ACHN (cell line): ENCODE measurements at places on chromosomes 13 and 19.

DNA sequence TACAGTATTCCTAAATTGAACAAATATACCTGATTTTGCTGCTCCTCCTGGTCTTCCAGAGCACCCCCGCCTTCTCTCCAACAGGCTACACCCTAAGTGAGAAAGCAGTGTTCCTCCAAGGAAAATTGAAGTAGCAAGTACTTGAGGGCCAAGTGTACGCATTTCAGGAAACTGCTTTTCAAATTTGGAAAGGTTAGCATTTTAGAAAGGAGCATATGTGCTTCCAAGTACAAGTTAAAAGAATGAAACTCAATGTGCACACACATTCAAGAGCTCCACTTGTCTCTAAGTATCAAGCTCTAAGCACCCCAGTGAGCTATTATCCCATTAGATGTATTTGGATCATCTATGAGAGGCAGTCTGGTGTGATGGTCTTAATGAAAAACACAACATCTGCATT is 25.8 kb downstream of the LHFPL6 start:
- no peak for DNase-seq

DNA sequence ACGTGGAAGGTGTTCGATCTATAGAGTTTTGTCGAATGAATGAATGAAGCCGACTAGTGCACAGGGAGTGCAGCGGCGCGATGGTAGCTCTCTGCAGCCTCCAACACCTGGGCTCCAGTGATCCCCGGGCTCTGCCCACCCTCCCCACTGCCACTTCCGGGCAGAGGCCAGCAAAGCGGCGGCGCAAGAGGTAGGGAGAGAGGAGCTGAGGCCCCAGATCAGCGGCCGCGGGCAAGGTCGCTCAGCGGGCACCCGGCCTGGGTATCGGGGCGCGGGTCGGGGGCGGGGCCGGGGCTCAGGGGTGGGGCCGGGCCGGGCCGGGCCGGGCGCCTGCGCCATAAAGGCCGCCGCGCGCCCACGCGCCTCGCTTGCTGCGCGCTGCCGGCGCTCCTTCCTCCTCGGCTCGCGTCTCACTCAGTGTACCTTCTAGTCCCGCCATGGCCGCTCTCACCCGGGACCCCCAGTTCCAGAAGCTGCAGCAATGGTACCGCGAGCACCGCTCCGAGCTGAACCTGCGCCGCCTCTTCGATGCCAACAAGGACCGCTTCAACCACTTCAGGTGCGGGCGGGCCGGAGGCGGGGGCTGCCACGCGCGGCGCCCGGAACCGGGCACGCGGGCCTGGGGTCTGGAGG is at the start of gene GPI:
GPI (plus strand) TSS at position 367 of the 633 bp plus-strand sequence; CDS start at position 438, 71 bp downstream.
- peak; percentile 55 for DNase-seq

- no peak for DNase-seq
These were observed 145.7 kb downstream of the COL4A1 start for GRCh38 chr13:110161112-110161882.

- no peak for DNase-seq
These were observed 1657.5 kb downstream of the SLITRK1 start for GRCh38 chr13:82224806-82225205.

- DNase-seq: no peak
These were observed 63.7 kb upstream of the TMTC4 start for GRCh38 chr13:100738176-100738855.

DNA sequence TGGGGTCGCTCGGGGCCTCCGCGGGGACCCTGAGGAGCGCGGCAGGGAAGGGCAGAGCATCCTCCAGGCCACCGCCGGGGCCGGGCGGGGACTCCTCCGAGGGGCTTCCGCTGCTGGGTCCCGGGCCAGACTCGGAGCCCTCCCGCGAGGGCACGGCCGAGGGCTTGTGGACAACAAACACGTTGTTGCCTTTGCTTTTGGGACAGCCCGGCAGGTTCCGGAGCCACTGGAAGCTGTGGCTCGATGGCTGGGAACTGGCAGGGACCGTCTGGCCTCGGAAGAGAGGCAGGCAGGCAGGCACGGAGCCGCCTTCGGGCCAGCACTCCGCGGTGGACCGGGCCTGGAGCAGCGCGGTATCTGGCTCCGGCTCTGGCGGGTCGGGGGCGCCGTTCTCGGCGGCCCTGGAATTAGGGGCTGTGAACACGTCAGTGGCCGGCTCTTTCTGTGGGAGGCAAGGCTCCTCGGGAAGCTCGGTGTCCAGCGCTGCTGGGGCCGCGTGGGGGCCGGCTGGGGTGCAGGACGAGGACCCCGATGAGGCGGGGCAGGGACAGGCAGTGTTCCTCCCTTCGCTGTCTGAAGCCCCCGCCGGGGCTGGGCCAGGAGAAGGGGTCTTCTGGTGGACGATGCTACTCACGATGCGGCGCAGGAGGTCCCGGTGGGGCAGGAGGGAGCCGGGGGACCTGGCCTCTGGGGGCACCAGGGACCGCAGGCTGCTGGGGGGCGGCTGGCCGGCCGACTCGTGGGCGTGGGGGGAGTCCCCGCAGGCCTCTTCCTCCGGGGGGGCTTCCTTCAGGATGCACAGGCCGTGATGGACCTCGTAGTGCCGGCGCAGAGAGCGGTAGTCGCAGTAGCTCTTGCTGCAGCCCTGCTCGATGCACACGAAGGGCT is 27.6 kb downstream of the ZNF541 start:
- no peak for DNase-seq

GRCh38 chr19:48480558-48481500 is 11.7 kb downstream of the CYTH2 start:
- DNase-seq: no peak

- no peak for DNase-seq
These were observed 7.1 kb upstream of the S1PR2 start for GRCh38 chr19:10238172-10238783.

DNA sequence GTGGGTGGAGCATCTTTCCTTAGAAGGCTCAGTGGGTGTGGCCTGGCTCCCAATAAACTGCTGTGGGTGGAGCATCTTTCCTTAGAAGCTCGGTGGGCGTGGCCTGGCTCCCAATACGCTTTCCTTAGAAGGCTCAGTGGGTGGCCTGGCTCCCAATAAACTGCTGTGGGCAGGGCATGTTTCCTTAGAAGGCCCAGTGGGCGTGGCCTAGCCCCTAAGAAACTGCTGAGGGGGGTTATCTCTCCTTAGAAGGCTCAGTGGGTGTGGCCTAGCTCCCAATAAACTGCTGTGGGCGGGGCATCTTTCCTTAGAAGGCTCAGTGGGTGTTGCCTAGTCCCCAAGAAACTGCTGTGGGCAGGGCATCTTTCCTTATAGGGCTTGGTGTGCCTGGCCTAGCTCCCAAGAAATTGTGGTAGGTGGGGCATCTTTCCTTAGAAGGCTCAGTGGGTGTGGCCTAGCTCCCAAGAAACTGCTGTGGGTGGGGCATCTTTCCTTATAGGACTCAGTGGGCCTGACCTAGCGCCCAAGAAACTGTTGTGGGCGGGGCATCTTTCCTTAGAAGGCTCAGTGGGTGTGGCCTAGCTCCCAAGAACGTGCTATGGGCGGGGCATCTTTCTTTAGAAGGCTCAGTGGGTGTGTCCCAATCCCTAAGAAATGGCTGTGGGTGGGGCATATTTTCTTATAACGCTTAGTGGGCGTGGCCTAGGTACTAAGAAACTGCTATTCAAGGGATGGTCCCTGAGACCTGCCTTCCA is 10.3 kb downstream of the HSH2D start:
- DNase-seq: no peak

- DNase-seq: no peak
These were observed 1011.0 kb upstream of the MIR17HG start for GRCh38 chr13:90336507-90336906.

DNA sequence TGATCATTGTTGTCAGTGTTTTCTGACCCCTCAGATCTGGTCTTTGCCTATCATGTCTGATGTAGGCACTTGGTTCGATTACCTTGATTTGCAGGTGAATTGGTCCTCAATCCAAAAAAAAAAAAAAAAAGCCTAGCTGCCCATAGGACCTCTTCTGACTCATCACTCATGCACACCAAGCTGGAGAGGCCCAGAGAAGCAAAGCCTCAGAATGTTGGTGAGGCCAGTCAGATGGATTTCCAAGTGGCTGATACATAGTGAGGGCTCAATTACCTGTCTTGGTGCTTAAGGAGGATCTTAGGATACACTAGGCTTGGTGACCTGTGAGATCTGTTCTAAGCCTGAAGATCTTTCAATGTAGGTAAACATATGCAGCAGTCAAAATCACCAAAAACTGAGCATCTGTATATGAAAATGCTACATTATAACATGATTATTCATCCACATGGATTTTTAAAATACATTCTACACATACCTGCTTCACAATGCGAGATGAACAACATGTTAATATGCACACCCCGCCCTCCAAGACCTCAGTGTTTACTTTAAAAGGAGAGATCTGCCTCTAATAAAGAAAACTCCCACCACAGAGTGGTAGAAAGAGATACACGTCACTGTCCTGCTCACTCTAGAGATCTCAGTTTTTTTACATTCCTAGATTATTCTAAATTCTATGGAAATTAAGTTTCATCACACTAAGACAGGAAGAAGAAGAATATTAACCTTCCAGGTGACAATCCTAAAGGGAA is 79.9 kb upstream of the RAP2A start:
- no peak for DNase-seq

DNA sequence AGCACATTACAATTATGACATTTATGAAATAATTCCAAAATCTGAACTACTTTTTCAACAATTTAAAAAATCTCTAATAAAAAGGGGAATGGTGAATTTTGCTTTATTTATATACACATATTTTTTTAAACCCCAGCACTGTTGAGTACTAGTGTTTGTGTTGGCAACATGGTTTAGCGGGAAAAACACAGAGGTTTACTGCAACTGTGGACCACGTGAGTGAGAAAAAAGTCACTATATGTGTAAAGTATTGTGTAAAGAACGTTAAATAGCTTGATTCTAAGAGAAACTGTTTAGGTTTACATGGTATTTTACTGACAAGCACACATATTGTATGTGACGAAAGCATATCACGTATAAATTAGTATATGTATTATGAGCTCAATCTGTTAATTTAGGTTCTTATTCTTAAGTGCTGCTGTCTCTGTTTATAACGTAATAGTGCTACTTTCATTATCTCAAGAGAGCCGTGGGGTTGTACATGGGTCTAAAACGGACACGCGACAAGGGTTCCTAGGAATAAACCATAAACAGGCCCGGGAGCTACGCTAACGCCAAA is 617 bp downstream of the SKA3 start:
- peak; percentile 39 for DNase-seq

DNA sequence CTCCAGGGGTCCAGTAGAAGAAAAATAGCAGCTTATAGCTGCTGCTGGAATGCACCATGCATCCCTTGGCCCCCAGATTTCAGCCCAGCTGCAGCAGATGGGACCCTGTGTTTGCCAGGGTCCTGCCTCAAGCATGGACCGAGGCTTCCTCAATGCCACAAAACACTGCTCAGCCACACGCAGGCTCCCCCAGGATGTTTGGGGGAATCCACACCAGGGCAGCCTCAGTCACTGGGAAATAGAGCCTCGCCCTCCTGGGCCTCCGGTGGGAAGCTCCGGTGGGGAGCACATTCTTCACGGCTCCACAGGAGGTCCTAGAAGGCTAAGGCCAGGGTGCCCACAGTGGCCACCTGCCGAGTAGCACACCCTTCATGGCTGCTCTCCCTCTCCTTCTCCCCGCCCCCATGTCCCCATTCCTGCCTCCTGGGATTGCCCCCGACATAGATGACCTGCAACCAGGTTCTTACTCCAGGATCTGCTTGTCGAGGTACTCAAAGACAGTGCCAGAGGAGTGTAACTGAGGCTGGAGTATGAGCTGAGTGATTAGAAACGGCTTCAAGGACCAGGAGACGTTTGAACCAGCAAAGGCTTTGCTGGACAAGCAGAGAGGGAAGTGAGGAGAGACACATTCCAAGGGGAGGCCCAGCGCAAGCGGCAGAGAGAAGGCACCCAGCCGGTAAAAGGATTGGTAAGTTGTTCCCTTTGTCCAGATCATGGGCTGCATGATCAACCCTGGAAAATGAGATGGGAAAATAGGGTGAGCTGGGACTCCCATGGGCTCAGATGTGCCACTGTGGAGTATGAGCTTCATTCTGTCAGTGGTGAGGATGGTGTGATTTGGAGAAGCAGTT is 110.7 kb upstream of the UQCRFS1 start:
- DNase-seq: no peak

GRCh38 chr19:56162258-56162657 is 13.6 kb upstream of the GALP start:
- DNase-seq: no peak

GRCh38 chr19:54141356-54141755 is 3.8 kb downstream of the CNOT3 start:
- no peak for DNase-seq

DNA sequence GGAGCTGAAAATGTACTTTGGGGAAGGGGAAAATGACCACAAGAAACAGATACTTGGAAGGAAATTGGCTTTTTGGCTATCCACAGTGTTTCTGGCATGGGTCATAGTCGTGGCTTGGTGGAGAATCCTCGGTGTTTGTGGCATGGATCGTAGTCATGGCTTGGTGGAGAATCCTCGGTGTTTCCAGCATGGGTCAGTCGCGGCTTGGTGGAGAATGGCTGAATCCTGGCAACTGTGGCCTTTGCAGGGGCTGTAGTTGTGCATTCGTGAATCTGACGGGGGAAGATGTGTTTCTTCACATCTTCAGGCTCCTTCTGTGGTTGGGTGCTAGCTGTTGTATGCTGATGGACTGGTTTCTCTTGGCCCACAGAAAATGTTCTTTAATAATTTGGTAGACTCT is 61.7 kb upstream of the MCF2L start:
- no peak for DNase-seq

DNA sequence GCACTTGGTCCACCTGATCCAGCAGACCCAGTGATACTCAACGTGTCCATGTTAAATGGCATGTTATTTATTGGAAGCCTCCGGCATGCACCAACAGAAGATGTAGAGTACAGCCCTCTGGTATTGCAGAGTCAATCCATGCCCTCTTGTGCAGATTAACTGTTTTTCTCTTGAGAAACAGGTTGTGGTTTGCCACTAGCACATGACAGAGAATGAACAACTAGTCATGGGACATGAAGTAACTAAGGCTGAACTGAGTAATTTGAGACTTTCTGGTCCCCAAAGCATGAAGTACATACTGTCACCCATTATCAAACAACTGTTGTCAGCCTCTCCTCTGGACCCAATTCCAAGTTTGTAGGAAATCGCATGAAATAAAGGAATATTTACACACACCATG is 3.2 kb downstream of the ZNF562 start:
- no peak for DNase-seq

- peak; percentile 67 for DNase-seq
These were observed 133.2 kb downstream of the VWA8 start for GRCh38 chr13:41827507-41828213.
